ENCODE measurements at places on chromosomes 13 and 19.

DNA sequence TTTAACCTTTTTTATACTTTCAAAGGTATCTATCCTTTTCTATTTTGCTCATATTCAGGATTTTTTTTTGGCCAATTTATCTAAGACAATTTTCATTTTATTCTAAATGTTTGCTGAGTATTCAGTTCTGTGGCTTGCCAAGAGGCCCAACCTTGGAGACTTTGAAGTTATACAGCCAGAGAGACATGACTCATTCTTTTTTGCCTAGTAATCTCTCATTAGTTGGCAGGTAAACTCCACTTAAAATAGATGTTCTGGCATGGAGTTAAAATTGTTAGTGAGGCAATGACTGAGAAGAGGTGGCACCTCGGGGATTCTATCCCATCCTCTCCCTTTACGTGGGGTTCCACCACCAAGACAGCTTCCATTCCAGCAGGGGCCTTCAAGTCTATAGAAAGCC, 213.8 kb downstream of the KCTD12 start:
- peak; percentile 24 for DNase-seq

GRCh38 chr19:44722131-44723121, 23.5 kb downstream of the CEACAM16 start:
- DNase-seq, result peak; percentile 64

GRCh38 chr19:46783670-46784069, 4.7 kb downstream of the SLC1A5 start:
- DNase-seq, result no peak

DNA sequence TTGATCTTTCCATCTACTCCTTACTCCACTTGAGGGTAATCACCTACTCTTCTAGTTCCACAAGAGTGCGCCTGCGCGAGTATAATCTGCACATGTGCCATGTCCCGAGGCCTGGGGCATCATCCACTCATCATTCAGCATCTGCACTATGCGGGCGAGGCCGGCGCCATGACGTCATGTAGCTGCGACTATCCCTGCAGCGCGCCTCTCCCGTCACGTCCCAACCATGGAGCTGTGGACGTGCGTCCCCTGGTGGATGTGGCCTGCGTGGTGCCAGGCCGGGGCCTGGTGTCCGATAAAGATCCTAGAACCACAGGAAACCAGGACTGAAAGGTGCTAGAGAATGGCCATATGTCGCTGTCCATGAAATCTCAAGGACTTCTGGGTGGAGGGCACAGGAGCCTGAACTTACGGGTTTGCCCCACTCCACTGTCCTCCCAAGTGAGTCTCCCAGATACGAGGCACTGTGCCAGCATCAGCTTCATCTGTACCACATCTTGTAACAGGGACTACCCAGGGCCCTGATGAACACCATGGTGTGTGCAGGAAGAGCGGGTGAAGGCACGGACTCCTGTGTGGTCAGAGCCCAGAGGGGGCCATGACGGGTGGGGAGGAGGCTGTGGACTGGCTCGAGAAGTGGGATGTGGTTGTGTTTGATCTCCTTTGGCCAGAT, 2.7 kb upstream of the KLK2 start:
- peak; percentile 38 for DNase-seq

- peak; percentile 14 for DNase-seq
These were observed 52.0 kb upstream of the GTF2F2 start for GRCh38 chr13:45068036-45069001.

GRCh38 chr13:58852076-58852475, 1220.5 kb downstream of the PCDH17 start:
- no peak for DNase-seq

DNA sequence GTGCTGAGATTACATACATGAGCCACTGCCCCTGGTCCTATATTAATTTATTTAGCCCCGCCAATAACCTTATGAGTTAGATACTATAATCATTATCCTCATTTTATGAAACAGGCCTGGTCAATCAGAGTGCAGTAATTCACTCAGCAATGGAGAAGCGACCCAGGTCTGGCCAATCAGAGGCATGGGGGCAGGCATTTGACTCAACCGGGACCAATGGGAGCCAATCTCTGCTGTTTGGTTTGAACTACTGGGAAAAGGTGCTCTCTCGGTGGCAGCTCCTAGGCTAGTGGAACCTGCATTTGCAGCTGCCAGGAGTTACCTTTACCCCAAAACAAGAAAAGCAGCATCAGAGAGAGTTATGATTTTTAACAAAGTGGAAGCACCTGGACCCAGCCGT, 6.6 kb downstream of the SIRT2 start:
- DNase-seq, result no peak

DNA sequence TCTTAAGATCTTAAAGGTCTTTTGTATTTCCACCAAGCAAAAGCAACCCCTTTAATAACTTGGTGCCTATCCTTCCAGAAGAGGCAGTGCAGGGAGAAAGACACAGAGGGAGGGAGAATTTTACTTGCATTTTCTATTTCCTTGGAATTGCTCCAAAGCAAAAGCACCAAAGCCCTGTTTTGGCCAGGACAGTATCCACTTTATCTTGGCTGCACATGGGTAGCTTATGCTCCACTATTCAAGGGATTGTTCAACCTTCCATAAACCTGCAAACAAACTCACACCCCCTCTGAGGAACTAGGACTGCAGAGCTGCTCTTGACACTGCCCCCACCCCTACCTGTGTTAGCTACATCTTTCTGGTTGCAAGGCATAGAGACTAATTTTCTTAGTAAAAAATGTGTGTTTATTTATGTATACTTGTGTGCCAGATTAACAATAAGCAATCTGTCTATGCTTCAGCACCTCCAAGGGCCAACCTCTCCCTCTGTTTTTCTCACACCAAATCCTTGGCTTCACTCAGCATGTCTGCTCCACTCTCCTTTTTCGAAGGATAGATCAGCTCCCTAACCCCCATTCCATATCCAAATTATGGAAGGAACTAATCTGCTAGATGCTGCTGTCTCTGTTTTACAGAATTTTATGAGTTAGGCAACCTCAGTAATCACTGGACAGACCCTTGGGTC, 68.1 kb upstream of the KLF12 start:
- no peak for DNase-seq

- DNase-seq, result peak; percentile 78
These were observed 53.4 kb downstream of the PDS5B start for GRCh38 chr13:32639502-32640105.

- no peak for DNase-seq
These were observed 15.5 kb downstream of the NFIC start for GRCh38 chr19:3381701-3382372.

GRCh38 chr13:39540929-39541605, 61.9 kb downstream of the LHFPL6 start:
- DNase-seq, result no peak

Measured in dermis blood vessel endothelial cell (primary cell).